LHCN-M2 (cell line): ENCODE measurements at places on chromosomes 7 and 10.

DNA sequence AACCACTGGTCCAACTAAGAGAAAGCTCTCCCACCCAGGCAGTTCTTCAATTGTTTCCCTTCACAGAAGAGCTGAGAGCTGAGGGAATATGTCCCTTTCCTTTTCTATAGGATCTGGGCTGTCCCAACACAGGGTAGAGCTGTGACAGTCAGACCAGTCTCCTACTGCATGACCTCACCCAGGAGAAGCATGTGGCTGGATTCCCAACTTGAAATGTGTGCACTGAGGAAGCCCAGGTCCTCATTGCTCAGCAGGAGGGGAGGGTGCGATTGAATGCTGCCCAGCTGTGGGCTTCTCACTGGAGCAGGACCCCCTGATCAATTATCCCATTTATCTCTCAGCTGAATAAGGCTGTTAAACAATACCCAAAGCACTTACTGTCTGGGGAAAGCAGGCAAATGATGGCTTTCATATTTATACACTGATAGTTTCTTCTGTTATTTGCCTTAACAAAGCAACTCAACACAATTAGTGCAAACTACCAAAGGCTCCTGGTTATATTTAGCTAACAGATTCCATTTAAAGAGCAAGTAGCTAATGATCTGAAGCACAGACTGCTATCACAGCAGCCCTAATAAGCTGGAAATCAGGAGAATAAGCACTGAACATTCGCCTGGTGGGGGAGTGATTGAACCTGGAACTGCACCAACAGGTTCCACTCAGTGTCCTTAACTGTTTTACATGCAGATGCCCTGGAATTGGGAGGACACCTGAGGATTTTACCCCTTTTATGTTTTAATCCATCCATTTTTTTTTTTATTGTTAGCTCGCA, 508.8 kb downstream of the CCSER2 start:
- DNase-seq: no peak

GRCh38 chr10:88121361-88121760, 257.9 kb downstream of the PTEN start:
- no peak for DNase-seq

DNA sequence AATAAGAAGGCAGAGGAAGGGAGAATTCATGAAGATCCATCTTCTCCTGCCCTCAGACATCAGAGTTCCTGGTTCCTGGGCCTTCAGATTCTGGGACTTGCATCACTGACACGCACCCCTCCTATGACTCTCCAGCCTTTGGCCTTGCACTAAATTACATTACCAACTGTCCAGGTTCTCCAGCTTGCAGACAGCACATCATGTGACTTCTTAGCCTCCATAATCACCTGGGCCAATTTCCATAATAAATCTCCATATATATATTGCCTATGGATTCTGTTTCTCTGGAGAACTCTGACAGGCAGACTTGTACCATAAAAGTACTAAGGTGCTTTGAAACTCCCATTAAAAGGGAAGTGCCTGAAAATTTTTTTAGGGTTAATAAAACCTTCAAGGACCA, 23.2 kb downstream of the RSU1 start:
- DNase-seq: no peak

- DNase-seq: no peak
These were observed 46.9 kb downstream of the GPAM start for GRCh38 chr10:112136486-112137153.

DNA sequence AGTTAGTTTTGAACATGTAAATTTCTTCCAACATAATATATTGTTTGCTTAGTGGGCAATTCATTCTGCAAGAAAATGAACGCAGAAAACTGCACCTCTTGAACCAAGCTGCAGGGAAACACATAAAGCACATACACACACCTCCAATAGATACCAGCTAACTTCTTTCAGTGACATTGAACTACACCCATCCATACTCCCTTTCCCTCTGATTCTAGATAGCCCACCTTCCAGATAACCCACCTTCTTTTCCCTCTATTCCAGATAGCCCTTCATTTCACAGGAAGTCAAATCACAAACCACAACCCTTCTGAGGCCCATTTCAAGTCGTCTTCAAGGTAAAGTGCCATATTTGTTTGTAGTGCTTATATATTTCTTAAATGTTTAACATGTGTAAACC, 28.5 kb downstream of the NRBF2 start:
- DNase-seq: no peak

DNA sequence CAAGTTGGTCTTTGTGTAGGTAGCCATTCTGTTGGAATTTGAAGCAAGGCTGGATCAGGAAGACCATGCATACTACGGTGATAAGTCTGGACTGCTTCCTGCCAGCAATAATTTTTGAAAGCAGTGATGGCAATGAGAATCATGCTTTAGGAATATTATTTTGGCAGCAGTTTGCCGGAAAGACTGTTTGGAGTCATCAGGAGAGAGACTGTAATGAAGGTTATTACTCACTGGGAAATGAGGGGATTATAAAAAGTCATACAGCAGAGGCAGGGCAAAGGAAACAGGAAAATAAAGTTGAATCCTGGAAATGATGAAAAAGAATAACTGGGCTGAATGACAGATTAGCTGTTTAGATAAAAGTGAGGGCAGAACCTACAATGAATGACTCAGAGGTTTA, 1136.8 kb upstream of the AUTS2 start:
- no peak for DNase-seq

DNA sequence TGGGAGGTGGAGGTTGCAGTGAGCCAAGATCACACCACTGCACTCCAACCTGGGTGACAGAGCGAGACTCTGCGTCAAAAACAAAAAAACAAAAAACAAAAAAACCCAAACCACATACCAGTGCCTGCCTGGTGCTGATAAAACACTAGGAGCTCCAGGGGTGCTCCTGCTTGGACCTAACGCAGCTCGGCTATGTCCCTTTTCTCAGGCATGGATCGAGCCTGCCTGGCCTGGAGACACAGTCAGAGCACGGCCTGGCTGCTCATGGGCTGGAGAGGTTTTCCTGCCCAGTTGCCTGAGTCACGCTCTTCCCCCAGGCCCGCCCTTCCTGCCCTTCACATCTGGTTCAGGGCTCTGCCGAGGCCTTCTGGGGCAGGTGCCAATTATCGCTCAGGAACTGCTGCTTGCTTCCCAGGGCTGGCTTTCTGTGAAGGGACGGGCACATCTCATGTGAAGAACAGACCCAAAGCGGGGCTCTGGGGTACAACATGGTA, 12.6 kb upstream of the NPFFR1 start:
- peak; percentile 82 for DNase-seq

DNA sequence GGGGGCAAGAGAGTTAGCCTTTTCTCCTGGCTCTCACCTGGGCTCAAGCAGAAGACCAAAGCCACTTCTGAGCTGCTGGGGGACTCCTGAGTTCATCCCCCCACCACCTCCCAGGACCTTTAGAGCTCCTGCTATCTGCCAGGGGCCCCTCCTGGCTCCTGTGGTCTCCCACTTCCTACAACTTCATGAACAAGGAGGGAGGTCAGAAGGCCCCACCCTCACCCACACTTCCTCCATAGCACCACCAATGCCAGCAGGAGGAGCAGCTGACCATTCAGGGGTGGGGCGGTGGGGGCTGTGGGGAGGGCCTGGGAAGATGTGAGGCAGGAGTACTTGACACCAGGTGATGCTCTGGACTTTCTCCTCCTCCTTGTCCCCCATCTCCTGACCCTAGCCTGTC, 32.6 kb upstream of the ADCYAP1R1 start:
- no peak for DNase-seq

DNA sequence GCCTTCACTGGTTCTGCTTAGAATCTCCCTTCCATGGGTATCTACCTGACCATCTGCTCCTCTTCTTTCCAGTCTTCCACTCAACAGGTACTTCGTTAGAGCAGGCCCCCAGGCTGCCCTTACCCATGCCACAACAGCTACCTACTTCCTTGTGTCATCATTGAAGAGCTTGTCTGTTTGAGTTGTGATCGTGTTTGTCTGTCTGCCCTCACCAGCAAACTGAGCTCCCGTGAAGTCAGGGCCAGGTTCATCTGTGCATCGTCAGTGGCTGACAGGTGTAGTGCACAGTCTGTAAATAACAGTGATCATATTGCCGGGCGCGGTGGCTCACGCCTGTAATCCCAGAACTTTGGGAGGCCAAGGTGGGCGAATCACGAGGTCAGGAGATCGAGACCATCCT, 5.0 kb downstream of the NIPSNAP2 start:
- no peak for DNase-seq

DNA sequence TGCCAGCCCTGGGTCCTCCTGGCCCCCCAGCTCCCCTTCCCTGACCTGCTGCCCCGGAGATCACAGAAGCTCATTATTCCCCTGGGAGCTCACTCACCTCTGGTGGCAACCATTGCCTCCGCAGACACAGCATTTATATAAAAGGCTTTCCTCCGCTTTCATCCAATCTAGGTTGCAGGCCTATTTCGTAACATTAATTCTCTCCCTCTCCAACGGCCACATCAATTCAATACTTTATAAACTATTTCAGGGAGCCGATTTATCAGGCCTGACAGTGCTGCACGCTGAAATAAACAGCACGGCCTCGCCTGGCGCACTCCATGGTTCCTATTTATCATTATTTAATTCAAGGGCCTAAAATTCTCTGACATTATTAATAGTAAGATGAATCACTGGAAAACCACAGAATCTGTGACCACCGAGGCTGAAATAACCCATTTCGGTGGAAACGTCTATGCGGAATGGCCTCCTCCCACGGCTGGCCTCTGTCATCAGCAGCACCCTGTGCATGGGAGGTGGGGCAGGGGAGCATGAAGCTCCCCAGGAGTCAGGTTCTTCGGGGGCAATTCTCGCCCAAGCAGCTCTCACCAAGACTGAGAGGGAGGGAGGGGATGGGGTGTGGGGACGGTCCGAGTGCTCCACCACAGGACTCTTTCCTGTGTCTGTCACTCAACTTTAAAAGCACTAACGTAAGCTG, 249.3 kb upstream of the PFKP start:
- DNase-seq: no peak

GRCh38 chr10:92064506-92064905, 140.9 kb downstream of the BTAF1 start:
- DNase-seq: no peak

GRCh38 chr7:113867325-113867724, 51.5 kb downstream of the PPP1R3A start:
- no peak for DNase-seq

- DNase-seq: peak; percentile 97
These were observed 6.7 kb upstream of the LRGUK start for GRCh38 chr7:134120405-134120804.

DNA sequence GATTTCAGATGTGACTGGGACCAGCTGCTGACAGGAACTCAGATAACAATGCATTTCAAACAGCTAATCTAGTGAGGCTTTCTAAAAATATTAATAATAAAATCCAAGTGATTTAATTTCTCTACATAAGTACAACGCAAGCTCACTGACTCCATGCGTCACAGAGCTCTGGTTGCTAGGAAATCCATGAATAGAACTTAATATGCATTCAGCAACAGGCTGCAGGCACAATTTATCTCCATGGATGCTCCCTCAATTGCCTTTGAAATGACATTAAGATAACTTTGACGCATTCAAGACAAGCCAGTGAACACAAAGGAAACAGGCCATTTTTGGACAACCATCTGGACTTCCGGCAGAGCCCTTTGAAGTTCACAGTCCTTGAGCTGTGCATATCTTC, 118.7 kb upstream of the COL1A2 start:
- DNase-seq: no peak

DNA sequence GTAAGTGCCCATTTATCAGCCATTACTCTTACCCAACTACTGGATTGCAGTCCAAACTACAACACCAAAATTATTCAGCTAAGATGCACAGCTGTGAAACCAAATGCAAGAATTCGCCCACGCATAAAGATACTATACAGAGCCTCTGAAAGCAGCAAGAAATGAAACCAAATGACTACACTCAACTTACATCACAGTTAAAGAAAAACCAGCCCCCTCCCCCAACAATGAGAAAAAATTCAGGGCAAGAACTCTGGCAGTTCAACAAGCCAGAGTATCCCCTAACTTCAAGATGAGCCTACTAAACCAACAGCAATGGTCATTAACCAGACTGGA, 209.1 kb upstream of the VWC2 start:
- no peak for DNase-seq

GRCh38 chr7:30828591-30828990, 57.4 kb downstream of the MINDY4 start:
- DNase-seq: no peak

DNA sequence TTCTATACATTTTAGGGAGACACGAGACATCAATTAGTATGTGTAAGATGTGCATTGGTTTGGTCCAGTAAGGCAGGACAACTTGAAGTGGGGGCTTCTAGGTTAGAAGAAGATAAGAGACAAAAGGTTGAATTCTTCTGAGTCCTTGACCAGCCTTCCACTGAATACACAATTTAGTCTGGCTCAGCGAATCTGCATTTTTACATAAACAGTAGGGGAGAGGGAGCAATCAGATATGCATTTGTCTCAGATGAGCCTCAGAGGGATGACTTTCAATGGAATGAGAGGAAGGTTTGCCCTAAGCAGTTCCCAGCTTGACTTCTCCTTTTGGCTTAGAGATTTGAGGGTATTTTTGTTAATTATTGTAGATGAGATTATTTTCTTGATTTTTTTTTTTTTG, 20.0 kb upstream of the C10orf90 start:
- DNase-seq: no peak

DNA sequence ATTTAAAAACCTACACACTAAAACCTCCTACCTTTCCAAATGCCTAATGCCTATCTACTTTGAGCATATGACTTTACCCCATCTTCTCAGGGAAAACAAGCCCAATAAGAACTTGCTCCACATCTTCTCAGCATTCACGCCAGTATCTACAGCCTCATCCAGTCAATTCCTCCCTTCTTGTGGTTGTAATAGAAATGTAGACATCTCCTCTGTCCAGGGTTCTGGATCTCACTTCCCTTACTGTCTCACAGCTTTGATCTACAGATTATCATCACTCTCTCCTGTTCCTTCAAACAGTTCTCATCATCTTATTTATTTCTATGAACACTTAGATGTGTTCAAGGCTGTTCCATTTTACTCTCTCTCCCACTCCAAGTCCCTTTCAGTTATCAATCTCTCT, 70.4 kb upstream of the NOBOX start:
- no peak for DNase-seq

GRCh38 chr7:156606691-156607331, 33.8 kb upstream of the RNF32 start:
- no peak for DNase-seq

DNA sequence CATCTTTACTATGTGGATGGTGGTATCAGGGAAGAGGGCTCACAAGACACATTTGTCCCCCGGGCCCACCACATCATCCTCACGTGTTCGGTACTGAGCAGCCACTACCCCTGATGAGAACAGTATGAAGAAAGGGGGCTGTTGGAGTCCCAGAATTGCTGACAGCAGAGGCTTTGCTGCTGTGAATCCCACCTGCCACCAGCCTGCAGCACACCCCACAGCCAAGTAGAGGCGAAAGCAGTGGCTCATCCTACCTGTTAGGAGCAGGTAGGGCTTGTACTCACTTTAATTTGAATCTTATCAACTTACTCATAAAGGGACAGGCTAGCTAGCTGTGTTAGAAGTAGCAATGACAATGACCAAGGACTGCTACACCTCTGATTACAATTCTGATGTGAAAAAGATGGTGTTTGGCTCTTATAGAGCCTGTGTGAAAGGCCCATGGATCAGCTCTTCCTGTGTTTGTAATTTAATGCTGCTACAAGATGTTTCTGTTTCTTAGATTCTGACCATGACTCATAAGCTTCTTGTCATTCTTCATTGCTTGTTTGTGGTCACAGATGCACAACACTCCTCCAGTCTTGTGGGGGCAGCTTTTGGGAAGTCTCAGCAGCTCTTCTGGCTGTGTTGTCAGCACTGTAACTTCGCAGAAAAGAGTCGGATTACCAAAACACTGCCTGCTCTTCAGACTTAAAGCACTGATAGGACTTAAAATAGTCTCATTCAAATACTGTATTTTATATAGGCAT, 9.1 kb upstream of the CSGALNACT2 start:
- peak; percentile 97 for DNase-seq

- peak; percentile 69 for DNase-seq
These were observed 47.0 kb upstream of the ZNF107 start for GRCh38 chr7:64618785-64619456.
